ENCODE measurements at places on chromosomes 16 and 17. TPM values are rescaled to one million over a fixed set of nuclear protein-coding genes. Genes with fewer than 3 reads are reported as not detected.

GRCh38 chr17:72139212-72139611, 18.4 kb downstream of the SOX9 start:
- DNase-seq: no peak

DNA sequence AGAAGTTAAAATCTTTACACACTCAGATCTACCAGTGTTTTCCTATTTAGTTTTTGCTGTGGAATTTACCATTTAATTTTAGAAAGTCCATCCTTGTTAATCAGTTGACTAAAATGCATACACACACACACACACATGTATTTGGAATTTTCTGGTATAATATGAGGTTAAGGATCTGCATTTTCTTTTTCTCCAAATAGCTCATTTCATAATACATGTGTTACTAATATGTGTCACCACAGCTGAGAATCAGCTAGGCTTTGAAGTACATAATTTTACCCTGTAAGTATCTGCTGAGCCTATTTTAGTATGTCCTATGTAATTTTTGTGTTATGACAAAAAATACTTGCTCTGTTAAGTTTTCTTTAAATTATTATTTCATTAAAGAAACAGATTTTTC, 143.2 kb downstream of the PHKB start:
- DNase-seq: no peak

Gene IKZF3
- total RNA-seq: 65.5 TPM

- no peak for DNase-seq
These were observed 67.4 kb downstream of the CDRT15 start for GRCh38 chr17:14169287-14169686.

DNA sequence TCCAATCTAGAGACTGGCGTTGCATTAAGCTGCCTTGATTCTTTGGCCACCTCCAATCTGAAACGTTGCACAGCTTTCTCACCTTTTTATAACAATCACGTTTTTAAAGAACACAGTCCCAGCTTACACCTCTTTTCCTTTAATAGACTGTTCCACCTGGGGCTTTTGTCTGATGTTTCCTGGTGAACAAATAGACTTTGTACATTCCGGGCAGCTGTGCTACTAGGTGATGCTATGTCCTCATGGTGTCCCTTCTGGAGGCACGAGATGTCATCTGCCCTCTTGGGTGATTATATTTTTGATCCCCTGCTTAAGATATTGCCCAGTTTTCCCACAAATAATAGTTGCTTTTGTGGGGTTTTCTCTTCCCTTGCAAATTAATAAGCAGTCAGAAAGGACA, 225.5 kb downstream of the SOX9 start:
- no peak for DNase-seq

- no peak for DNase-seq
These were observed 27.2 kb upstream of the TMEM220 start for GRCh38 chr17:10757067-10757466.

DNA sequence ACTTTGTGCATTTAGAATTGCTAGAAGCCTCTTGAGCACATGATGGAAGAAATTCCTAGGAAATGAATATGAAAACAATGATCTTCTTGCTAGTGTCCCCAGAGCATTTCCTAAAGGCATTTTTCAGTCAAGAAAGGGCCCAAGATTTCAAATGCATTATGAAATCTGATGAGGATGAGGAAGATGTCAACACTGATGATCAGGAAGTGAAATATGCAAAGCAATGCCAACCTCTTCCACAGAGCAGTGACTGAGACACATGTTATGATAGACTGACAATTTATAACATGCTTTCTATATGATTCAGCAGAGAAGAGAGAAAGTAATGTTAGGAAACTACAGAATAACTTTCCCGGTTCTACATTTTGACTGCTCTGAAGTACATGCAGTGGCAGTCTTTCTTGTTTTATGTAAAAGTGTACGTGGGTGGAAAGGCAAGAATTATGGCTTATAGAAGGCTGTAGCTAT, 859.1 kb upstream of the GOT2 start:
- DNase-seq: no peak

DNA sequence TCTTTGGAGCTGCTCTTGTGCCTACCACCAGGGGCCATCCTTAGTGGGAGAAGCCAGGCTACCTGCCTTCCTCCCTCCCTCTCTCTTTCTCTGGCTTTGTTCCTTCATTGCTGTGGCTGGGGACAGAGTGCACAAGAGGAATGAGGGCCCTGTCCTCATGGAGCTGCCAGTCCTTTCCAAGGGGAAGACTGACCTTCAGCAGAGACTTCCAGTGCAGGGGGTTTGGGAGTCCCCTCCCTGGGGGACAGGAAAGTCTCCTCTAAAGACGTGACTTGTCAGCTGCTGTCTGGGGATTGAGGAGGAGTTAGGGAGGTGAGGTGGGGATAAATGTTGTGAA, 108.1 kb downstream of the CMIP start:
- no peak for DNase-seq

DNA sequence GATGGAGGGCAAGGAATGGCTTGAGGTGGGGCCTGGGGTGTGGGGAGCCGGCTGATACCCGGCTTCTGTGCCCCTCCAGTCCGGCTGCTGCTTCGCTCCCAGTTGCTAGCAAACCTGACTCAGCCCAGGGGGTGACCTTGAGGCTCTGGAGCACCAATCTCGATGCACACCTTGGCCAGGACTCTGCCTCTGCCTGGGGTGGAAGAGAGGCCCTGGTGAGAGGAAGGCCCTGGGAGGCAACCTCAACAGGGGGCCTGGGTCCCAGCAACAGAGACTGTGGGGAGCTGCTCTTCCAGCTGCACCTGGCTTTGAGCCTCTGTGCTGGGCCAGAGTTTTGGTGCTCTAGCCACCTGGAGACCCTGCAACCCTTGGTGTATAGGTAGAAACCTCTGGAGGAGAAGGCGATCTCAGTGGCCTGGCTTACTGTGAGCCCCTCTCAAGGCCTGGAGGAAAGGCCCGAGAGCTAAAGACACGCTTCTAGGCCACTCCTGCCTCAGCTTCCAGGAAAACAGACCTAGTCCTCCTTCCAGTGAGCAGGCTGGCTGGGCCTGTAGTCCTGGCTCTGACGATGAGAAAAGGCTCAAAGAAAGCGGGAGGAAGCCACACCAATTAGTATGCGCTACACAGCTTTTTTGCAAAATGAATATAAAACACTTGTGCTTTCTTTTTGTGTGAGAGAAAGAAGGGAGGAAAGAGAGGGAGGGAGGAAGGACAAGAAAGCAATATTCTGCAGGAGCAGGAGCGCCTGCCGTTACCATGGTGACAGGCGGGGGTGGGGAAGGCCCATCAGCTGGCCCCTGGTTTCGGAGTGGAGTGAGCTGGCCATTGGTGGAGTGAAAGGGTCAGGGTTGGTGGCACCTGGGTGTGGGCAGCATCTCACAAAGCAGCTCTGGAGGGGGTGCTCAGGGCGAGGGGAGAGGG, 51.0 kb downstream of the VAC14 start:
- DNase-seq: no peak

DNA sequence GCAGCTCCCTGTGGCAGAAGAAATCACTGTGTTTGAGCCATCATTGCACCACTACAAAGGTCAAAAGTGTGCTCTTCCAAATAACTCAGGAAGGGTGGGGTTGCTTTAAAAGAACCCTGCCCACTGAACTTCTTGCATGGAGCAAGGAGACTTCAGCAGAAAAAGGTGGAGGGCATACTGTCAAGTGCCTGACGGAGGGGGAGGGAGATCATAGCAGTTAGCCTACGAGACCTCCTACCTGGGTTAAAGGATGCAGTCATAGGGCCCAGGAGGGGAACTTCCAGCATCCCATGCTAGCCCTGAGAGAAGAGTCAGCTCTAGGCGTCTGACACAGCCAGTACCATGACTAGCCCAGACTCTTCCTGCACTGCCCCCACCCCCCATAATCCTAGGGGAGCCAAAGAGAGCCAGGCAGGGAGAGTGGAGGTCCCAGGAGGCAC, 45.3 kb upstream of the MSI2 start:
- no peak for DNase-seq

DNA sequence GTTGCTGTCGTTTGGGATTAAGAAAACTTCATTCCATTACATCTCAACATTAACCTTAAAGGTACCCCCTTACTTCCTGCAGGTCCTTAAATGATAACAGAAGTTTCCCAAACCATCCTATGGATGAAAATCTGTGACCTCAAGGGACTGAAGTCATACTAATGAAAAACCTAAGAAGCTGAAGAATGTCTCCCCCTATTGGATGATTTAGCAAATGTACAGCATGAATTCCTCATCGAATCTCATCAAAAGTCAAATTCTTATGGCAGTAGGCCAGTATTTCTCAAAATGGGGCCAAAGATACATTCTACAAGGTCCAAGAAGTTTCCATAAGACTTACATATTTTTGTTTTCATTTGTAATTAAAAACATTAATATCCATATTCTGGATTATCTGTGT, 13.5 kb downstream of the SCO1 start:
- DNase-seq: no peak

GRCh38 chr17:83151442-83152226, 72.2 kb downstream of the METRNL start:
- no peak for DNase-seq

DNA sequence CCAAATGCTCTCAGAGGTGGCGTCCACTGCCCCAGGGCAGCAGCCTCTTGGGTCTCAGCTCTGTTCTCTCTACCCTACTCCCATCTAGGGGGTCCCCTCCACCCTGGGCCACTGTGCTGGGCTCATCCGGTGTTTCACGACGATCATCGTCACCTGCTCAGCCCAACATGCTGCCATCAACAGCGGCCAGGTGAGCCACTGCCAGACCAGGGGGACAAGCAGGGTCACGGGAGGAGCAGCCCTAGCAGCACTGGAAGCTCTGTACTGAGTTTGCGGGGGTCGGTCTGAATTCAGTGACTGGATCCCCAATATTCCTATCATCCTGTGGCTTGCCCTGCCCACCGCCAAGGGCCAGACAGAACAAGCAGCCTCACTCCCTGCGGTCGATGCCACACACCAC, 16.0 kb downstream of the ALOX12B start:
- DNase-seq: no peak

Gene EVI2B
- 28.0 TPM for total RNA-seq

Gene TNFRSF17
- not detected for total RNA-seq

Gene MYH13
- not detected for total RNA-seq

Gene KRT36
- not detected for total RNA-seq

DNA sequence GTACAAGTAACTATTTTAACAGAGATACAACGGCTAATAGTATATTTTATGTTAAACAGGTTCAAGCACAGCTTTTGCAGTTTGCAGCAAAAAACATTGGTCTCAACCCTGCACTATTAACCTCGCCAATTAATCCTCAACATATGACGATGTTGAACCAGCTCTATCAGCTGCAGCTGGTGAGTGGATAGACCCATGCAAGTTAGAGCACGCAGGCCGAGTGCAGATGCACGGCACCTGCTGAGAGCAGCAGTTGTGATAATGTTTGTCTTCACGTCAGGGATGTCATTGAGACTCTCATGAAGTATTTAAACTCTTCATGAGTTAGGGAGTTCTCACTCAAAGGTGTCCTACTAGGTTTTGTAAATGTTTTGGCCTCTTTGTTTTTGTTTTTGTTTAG, 45.6 kb downstream of the TMC6 start:
- DNase-seq: no peak
